ENCODE measurements at places on chromosomes 16 and 17. TPM values are rescaled to one million over a fixed set of nuclear protein-coding genes. Genes with fewer than 3 reads are reported as not detected.

GRCh38 chr16:27481282-27481934 is 68.3 kb downstream of the GTF3C1 start:
- DNase-seq = no peak

GRCh38 chr16:77788181-77789084 is at the start of gene VAT1L:
TSS of gene VAT1L (plus strand) at chr16:77788564. CDS start at chr16:77788683, 119 bp downstream.
- peak; percentile 14 for DNase-seq

DNA sequence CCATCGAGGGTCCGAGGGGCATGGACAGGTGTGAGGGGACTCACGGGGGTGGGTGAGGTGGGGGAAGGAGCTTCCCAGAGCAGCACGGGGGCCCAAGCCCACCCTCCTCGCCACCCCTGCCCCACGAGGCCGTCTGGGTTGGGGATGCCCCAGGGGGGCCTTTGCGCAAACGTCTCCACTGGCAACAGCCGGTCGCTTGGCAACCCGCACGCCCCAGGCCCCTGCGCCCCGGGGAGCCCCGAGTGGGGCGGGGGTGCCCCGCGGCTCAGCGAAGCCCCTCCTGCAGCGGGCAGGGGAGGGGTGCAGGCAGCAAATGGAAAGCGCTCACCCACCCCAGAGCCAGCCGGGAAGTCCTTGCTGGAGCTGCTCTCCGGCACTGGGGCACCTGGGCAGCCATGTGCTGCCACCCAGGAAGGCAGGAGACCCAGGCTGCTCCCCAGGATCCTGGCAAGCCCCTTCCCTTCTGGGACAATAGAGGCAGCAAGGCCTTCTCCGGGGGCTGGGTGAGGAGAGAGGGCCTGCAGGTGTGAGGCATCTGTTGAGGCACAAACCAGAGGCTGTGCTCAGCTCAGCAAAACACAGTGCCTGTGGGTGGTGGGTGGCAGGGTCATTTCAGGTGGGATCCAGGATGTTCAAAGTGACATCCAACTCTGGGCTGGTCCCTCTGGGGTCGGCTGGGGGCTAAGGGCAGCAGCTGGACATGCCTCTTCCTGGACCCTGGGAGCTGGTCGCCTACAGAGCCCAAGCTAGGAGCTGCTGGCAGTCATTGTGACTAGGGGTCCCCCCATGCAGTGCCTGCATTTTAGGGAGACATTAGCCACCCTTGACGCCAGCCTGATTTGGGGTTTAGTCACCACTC is 80.9 kb upstream of the CBX4 start:
- no peak for DNase-seq

GRCh38 chr17:75130632-75131277 is 787 bp downstream of the NT5C start:
- peak; percentile 69 for DNase-seq

DNA sequence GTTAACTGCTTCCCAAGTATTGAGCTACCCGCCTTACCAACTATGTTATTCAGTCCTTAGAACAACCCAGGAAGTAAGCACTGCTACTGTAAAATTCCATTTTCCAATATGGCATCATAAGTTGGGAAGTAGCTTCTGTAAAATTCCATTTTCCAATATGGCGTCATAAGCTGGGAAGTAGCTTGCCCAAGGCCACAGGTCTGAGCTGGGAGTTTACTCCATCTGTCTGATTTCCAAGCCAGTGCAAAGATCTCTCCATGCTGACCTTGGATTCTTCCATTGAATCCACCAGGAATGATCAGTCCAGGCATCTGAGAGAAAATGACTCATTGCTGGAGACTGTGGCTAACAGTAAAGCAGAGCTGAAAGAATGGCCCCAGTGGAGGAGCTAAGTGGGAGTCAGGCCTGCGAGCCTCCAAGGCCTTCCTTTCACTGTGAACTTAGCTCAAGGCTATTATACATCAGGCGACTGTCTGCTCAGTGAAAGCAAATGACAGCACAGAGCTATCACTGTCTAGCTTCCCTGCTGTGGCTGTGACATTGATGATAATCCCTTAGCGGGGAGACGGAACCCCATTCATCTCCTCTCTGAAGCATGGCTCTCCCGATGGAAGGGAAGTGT is 430.4 kb downstream of the HAPSTR1 start:
- DNase-seq = no peak

GRCh38 chr16:4140652-4141051 is 24.4 kb upstream of the ADCY9 start:
- DNase-seq = no peak

DNA sequence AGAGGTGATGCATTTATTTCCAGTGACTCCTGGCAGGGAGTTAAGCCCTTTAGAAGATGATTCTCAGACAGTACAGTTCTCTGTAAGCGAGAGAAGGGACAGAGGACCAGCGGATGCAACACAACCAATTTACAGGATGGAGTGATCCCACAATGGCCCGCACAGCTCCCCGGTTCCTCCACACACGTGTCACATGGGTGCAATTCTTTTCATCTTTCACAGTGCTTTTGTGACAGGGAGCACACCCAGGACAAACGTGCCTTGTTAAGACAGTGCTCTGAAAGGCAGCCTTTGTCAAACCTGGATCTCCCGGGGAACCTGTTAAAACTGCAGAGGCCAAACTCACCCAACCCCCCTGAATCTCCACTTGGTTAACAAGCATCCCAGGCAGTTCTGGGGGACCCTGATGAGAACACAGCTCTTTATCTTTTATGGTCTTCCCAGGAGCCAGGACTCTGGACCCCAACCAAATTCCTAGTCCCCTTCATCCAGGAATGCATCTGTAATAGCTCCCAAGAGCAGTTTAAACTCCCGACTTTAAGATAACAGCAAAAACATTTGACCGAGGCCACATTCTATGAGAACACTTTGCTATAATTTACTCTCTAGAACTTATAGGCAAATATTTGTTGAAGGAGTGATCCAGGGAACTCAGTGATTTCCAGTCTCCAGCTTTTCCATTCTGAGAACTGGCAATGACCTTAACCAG is 134.9 kb upstream of the CDH5 start:
- no peak for DNase-seq

GRCh38 chr16:48067388-48067787 is 88.4 kb downstream of the ABCC12 start:
- no peak for DNase-seq

- peak; percentile 44 for DNase-seq
Observed at GRCh38 chr17:47789611-47790561, 31.7 kb downstream of the OSBPL7 start.

- no peak for DNase-seq
Observed at GRCh38 chr17:61168506-61168905, 231.1 kb upstream of the TBX2 start.

DNA sequence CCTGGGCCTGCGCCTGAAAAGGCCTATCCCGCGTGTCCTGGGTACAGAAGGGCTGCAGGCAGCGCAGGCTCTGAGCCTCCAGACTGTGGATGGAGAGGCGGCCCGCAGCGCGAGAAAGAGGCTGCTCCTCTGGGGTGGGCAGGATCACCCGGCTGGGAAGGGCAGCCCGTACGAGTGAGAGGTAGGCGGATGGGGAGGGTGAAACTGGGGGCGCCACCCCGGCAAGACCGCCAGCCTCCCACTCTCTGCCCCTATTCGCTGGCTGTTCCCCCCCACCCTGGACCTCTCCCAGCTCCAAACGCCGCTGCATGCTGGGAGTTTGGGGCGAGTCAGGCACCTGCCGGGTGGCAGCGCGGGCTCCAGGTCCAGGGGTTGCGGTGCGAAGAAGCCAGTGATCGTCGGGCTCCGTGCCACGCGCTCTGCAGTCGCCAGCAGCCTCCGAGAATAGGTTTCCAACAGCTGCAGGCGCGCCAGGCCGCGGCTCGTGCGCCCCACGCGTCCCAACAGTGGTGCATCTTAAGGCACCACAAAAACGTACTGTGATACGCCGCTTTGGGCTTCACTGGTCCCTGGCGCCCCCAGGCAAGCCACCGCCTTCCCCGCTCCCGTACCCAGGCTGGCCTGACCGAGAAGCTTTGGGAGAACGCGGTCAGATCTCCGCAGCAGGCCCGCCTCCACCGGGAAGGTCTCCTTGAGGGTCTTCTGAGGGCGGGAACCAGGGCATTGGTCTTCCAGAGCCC is 1.1 kb downstream of the NOXO1 start:
- DNase-seq = no peak

DNA sequence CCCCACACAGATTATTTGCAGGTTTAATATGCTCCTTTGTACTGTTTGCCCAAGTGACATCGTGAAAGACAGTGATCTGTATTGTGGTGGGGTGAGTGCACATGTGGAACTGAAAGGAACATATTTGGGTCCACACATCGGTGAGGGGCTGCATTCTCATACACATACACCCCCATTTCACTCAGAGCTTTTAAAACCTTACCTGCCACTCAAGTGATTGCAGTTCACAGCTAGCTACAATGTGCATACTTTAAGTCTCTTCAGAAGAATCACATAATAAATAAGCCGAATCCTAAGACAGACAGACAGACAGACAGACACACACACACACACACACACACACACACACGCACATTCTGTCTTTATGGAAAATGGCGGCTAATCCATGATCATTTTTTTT is 102.6 kb downstream of the AATF start:
- no peak for DNase-seq

DNA sequence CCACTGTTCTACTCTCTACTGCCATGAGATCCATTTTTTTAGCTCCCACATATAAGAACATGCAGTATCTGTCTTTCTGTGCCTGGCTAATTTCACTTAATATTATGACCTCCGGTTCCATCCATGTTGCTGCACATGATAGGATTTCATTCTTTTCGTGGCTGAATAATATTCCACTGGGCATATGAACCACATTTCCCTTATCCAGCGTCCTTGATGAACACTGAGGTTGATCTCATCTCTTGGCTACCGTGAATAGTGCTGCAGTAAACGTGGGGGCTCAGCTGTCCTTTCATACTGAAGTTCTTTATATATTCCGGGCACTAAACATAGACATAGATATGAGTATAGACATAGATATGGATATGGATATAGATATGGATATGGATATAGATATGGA is 109.3 kb upstream of the TNRC6C start:
- no peak for DNase-seq

- no peak for DNase-seq
Observed at GRCh38 chr17:9670596-9670995, 25.3 kb downstream of the USP43 start.

DNA sequence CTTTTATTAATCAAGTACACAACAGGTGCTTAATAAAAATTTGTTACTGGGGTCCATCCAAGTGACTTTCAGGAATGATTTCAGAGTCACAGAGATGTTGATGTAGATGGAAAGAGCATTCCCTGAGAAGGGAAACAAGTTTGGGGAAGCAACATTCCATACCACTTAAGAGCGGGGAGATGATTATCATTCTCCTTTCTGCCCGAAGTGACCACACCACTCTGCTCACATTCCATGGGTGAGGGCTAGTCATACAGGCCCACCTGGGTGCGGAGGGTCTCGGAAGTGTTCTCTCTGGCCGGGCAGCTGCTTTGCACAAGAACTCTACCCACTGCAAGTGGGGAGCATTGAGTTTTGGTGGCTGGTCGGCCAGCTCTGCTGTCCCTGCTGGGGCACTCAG is 231.4 kb downstream of the SNX29 start:
- DNase-seq = no peak

DNA sequence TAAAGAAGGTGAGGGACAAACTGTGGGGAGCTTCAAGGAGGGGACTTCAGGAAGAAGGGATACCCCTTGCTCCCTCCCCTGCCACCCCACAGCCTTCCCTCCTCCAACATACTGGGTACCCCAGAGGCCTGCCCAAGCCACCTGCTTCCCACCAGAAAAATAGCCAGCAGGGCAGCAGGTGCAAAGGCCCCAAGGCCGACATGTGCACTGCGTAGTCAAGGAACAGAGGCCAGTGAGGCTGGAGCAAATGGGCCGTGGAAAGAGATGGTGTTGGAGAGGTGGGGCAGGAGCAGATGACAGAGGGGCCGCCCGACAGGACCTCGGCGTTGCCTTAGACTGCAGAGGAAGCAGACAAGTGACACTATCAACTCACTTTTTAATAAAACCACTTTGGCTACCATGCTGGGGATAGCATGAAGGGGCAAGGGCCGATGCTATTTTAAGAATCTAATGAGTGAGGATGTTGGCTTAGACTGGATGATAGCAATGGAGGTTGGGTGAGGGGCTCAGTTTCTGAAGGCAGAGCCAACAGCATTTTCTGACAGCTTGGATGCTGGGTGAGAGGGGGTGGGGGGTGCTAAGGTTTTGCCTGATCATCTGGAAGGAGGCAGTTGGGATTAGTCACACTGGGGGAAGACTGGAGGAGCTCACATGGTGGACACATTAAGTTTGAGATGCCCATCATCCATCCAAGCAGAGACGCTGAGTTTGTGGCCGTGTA is 72.8 kb upstream of the TOB1 start:
- no peak for DNase-seq

DNA sequence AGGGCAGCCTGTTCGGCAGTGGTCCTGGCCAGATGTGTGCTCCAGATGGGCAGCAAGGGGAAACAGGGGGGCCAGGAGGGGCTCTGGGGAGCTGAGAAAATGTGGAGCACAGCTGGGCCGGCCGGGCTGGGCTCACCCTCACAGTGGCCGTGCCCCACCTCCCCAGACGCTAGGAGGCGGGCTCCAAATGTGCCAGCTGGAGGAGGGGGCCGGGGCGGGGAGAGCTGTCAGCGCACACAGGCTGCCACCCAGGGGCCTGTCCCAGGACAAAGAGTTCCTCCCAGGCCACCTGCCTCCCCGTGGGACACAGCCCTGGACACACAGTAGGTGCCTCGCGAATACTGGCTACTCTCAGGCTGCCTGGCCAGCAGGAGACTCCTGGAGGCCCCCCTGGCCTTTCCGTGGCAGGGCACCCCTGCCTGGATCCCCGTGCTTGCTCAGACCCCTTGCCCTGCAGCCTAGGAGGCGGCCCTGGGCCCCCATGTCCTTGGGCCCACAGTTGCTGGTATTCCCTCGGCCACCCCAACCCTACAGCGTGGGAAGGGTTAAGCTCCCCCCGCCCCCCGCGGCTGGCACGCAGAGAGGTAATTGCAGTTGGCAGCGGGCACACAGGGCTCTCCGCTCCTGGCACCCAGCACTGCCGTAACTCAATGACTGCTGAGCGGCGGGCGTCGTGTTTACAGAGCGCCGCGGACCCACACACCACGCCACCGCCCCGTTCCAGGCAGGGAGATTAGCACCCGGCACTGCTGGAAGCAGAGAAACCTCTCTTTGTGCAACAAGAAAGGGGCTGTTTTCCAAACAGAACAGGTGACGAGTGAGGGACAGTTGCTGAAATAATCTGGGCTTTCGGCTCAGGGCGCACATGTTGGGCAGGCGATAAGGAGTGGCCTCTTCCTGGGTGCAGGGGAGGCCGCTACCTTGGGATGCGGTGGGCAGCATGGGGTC is 32.2 kb downstream of the BAHCC1 start:
- peak; percentile 84 for DNase-seq

- no peak for DNase-seq
Observed at GRCh38 chr17:4944163-4944553, 4.1 kb downstream of the RNF167 start.

IRX3 gene
- total RNA-seq = under 0.01 TPM

ZG16B gene
- total RNA-seq = 4.3 TPM

CSF3 gene
- under 0.01 TPM for total RNA-seq

KRTAP9-4 gene
- total RNA-seq = not detected

FBXO39 gene
- 0.81 TPM for total RNA-seq

TP53TG3 gene
- 0.27 TPM for total RNA-seq
